ENCODE measurements at places on chromosomes 12 and 14.

DNA sequence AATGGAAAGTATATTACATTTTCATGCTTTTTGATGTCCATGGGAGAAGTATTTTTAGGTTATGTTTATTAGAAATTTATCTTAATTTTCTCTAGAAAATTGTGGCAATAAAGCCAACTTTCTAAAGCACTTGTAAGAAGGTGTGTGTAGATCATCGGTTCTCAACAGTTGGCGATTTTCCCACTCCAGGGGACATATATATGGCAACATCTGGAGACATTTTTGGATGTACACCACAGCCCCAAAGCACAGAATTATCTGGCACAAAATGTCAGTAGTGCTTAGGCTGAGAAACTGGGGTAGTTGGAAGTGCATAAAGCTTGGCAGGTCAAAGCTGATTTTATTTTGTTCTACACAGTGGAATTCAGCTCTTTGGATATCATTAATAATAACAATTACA, 86.9 kb downstream of the FLRT2 start:
- no peak for DNase-seq

DNA sequence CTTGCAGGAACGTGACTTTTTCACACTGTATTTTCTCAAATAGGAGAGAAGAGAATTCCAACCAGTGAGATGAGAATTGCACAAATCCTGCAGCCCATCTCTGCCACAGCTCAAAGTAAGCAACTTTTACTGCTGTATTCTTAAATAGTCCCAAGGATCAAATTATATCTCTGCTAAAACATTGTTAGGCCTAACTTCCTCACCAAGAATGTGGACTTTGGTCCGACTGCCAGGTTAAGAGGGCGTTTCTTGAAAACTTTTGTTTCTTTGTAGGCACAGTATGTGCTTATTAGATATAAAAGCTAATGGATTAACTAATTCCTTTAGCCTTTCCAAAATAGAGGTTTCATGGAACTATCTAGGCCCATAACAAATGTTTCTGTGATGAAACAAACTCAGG, 61.4 kb upstream of the IFNG-AS1 start:
- DNase-seq, result no peak

DNA sequence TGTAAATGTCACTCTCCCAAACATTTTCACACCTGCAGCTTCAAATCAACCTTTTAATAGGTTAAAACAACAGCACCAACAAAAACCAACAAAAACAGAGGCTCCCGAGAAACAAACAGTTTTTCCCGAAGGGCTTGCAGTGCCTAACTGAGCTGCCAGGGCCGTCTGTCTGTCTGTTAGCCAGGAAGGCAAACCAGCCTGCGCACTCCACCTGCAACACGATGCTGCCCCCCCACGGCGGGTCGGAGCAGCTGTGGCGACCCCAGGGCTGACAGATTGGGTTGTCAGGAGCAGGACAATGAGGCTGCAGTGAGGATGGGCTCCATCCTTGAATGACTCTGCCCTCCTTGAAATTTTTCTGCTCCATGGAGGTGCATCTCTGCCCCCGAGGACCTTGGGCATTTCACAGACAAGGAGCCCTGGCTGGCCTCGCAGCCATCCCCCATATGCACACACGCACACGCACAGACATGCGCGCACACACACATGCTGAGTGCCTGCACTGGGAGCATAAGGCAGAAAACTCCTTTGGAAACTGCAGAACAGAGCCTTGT, 2.6 kb downstream of the RTL1 start:
- peak; percentile 43 for DNase-seq

DNA sequence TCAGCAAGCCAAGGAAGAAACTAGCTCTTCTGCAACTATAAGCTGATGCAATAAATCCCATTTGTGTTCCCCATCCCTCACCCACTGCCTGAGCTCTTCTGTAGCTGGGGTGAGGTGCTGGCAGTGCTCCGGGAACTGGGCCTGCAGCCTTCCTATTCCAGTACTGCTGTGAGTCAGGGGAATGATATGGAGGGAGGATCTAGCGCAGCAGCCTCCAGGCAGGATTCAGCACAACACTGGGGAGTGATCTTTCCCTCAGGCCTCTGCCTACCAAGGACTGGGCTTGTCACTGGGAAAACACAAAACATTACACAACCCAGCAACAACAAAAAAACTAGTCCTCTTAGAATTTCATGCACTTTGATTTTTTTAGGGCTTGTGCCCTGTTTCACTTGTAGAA, 58.7 kb downstream of the ST8SIA1 start:
- DNase-seq, result no peak

DNA sequence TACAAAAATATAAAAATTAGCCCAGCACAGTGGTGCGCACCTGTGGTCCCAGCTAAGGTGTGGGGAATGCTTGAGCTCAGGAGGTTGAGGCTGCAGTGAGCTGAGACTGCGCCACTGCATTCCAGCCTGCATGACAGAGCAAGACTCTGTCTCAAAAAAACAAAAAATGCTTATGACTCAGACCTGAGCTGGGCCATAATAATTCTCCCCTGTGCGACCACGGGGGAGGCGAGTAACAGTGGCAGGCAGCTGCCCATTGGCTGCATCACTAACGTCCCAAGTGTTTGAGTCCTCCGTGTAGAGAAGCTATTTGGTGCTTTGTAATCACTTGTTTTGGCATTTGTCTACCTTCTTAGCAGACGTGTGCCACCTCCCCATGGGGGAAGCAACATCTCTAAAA, 24.9 kb downstream of the PSMC1 start:
- no peak for DNase-seq

GRCh38 chr12:19423166-19423930, 15.9 kb upstream of the AEBP2 start:
- DNase-seq, result no peak

DNA sequence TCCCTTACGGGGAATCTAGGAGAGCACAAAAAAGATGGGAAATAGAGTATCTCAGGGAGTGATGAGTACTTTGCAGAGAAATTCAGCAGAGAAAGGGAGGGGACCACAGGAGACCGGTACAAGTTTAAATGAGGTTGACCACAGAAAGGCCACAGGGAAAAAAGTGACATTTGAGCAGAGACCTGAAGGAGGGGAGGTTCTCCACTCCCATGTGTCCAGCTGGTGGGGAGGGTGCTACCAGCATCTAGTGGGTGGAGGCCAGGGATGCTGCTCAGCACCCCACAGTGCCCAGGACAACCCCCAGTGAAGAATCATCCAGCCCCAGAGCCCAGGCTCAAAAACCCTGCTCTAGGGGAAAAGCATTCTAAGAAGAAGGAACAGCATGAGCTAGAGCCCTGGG, 34.6 kb downstream of the TESC start:
- DNase-seq, result no peak

GRCh38 chr12:117231750-117232149, 41.5 kb upstream of the FBXO21 start:
- DNase-seq, result no peak

DNA sequence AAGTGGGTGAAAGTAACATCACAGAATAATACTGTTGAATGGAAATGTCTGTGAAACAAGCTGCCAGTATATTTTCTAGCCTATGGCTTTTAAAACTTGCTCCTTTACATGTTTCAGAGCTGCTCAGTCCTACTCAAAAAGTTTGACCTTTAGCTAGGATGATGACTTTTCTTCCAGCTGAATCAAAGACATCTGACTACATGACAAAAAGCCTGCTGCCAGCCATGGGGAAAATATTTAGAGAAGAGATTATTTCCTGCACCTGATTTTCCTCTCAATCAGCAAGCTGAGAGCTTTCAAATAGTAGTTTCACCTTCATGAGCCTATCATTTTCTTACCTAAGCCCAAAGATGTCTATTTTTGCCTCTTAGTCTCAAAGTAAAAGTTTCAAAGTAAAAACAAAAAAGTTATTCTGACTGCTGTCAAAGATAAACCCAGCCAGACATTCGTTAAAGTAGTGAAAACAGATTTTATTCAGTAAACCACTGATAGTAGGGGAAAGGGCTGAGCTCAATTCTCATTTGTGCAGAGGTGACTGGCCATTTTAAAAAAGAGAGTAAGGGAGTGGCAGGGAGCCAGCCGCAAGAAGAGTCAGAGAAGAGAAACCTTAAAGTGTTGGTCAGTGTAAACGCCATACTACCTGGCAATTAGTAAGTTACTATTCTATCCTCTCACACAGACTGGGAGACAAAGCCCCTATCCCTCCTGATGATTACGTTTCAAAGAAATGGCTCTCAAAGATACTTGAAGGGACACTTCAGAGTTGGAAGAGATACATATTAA, 2.2 kb downstream of the ATP6V1D start:
- no peak for DNase-seq

Measured in activated CD4-positive, alpha-beta T cell treated with anti-CD3 and anti-CD28 coated beads for 48 hours (primary cell).